Activated CD8-positive, alpha-beta T cell treated with anti-CD3 and anti-CD28 coated beads, Interleukin-2, amount 10 ng/mL, durations not matched to agents 7 days and 5 days (primary cell): ENCODE measurements at places on chromosomes 5 and 9. TPM values are rescaled to one million over a fixed set of nuclear protein-coding genes. Genes with fewer than 3 reads are reported as not detected.

- H3K4me1 ChIP-seq: peaks cover 20% of the 10 kb centered on the region
- H3K27ac ChIP-seq: no peak overlapping the region
- H3K36me3 ChIP-seq: no peaks in the 10 kb centered on the region
- DNase-seq: no peak
- H3K4me3 ChIP-seq: no peak overlapping the region
- peaks cover 19% of the 10 kb centered on the region for H3K27me3 ChIP-seq
Measured at GRCh38 chr5:140172483-140172882, 2.5 kb upstream of the CYSTM1 start.

DNA sequence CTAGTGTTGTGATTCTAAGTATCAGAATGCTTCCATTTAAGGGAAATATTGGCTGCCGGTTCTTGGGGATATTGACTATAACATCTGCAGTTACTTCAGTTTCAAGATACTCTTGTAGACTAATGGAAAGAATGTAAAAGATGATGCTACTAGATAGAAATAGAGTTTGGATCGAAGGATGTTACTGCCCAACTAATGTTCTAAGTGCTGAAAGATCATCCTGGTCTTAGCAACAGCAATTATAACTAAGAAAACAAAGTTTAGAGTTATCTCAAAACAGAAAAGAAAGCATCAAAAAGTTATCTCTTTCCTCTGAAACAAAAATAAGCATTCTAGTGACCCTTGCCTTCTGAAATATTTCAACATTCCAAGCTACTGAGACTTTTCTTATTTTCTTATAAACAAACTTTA is 49.9 kb downstream of the ITGA1 start:
- H3K4me3 ChIP-seq: no peak overlapping the region
- no peak overlapping the region for H3K27ac ChIP-seq
- H3K4me1 ChIP-seq: no peaks in the 10 kb centered on the region
- DNase-seq: no peak

- H3K4me1 ChIP-seq: no peaks in the 10 kb centered on the region
- H3K27ac ChIP-seq: peak overlapping the region; percentile 52
- H3K4me3 ChIP-seq: no peak overlapping the region
- H3K36me3 ChIP-seq: no peaks in the 10 kb centered on the region
Measured at GRCh38 chr9:128150594-128151308, 1.5 kb downstream of the LCN2 start.

GRCh38 chr5:154683101-154683880 is 71.9 kb upstream of the LARP1 start:
- H3K27ac ChIP-seq: no peak overlapping the region
- no peak for DNase-seq
- peaks cover 5% of the 10 kb centered on the region for H3K4me1 ChIP-seq
- peak overlapping the region; percentile 53 for H3K4me3 ChIP-seq
- peaks cover 19% of the 10 kb centered on the region for H3K27me3 ChIP-seq
- no peaks in the 10 kb centered on the region for H3K36me3 ChIP-seq

DNA sequence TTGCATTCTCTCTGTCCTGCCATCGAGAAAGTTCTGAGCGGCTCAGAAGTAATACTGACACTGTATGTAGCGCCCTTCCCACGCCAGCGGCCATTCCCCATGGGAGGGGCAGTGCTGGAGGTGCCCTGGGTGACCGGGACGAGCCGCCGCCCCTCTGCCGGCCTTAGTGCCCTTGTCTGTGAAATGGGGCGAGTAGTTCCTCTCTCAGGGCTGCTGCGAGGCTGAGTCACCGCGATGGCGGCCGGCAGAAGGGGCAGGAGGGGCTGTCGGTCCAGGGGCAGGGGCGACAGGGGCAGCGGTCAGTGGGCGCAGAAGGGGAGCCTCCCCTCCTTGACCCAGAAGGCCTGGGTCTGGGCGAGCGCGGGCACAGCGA is 148.9 kb downstream of the GAPVD1 start:
- H3K27me3 ChIP-seq: peaks cover 14% of the 10 kb centered on the region
- DNase-seq: no peak
- no peak overlapping the region for H3K27ac ChIP-seq

DNA sequence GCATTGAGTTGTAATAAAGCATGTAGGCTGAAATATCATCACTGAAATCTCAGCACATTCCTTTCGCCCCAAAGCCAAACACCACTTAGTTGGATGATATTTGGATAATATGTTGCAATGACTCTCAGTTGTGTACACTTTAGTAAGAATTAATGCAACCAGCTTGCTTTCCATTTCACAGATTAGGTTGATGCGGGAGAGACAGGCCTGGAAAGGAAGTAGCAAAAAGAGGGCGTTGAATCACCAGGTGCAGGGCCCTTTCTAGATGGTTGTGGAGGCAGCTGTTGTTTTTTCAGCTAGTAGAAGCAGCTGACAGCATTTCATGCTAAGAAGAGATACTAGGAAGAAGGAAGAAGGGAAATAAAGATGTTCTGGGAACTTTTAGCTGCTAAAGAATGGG is 30.9 kb downstream of the DMRT3 start:
- H3K27ac ChIP-seq: no peak overlapping the region
- no peak for DNase-seq
- H3K36me3 ChIP-seq: no peaks in the 10 kb centered on the region
- peaks cover 14% of the 10 kb centered on the region for H3K4me1 ChIP-seq
- H3K4me3 ChIP-seq: no peak overlapping the region

DNA sequence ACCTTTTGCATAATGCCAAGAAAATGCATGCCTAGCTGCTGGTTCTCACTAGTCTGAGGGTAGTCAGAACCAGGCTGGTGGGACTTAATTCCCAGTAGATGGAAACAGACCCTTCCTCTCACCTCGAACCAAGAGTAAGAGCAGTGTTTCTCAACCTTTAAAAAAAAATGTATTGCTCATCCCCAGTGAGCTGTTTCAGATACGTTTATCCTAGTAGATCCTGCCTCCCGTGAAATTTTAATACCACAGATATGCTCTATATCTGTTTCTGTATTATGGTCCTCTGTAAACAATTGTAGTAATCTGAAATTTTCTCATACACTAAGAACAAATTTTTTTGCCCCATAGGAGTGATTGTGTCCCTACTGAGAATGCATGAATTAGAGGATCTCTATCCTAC is 86.2 kb downstream of the TEK start:
- no peaks in the 10 kb centered on the region for H3K36me3 ChIP-seq
- H3K27ac ChIP-seq: no peak overlapping the region
- peaks cover 4% of the 10 kb centered on the region for H3K27me3 ChIP-seq
- no peak for DNase-seq
- H3K4me1 ChIP-seq: no peaks in the 10 kb centered on the region
- H3K4me3 ChIP-seq: no peak overlapping the region

DNA sequence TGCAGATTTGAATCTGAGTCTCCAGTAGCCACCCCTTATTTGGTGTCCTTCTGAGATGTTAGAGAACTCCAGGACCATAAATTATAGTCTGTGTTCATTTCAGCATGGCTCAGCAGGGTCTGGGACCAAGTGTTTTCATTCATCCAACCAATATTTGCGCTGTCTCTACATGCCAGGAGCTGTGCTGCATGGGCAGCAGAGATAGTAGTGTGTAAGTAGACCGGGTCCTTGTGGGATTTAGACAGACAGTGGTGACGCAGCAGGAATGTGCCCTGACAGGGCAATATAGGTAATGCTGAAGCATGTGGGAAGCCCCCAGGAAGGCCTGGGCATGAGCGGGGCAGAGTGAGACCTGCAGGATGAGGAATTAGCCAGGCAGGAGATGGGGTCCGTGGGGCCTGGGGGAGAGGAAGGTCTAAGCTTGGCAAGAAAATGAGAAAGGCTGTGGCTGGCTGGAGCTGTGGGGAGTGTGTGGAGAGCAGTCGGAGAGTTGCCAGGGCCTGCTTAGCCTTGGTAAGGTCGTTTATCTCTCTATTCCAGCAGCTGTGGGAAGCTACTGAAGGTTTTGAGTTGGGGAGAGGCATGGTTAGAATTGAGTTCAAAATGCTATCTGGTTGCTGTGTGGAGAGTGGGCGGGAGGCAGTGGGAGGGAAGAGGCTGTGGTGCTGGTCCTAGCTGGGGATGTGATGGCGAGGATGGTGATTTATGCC is 16.8 kb downstream of the STXBP1 start:
- H3K27me3 ChIP-seq: peaks cover 7% of the 10 kb centered on the region
- DNase-seq: no peak
- H3K27ac ChIP-seq: no peak overlapping the region
- H3K4me1 ChIP-seq: peaks cover 4% of the 10 kb centered on the region

DNA sequence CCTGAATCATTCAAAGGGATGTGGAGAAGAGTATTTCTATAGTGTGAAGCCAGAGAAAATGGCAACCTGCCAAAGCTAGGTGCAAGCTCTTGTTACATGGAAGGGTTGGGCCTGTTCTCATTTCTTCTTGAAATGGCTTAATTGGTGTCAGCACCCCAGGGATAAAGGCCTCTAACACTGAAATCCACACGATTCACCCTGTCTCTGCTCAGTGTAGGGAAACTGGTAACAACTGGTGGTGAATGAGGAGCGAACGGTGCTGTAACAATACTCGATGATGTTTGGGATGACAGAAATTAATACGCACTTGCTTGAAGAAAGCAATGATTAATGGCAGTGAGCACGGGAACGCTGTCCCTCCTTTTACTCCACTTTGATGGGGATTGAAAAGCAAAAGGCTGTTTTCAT is 16.2 kb downstream of the PBX3 start:
- H3K4me3 ChIP-seq: no peak overlapping the region
- no peaks in the 10 kb centered on the region for H3K36me3 ChIP-seq
- H3K4me1 ChIP-seq: peaks cover 15% of the 10 kb centered on the region
- H3K27me3 ChIP-seq: no peaks in the 10 kb centered on the region

GRCh38 chr9:105355781-105356180 is 92.1 kb upstream of the FSD1L start:
- peaks cover 20% of the 10 kb centered on the region for H3K4me1 ChIP-seq
- H3K27me3 ChIP-seq: peaks cover 7% of the 10 kb centered on the region
- H3K27ac ChIP-seq: no peak overlapping the region
- peak; percentile 25 for DNase-seq
- H3K4me3 ChIP-seq: no peak overlapping the region
- peaks cover 5% of the 10 kb centered on the region for H3K36me3 ChIP-seq

DNA sequence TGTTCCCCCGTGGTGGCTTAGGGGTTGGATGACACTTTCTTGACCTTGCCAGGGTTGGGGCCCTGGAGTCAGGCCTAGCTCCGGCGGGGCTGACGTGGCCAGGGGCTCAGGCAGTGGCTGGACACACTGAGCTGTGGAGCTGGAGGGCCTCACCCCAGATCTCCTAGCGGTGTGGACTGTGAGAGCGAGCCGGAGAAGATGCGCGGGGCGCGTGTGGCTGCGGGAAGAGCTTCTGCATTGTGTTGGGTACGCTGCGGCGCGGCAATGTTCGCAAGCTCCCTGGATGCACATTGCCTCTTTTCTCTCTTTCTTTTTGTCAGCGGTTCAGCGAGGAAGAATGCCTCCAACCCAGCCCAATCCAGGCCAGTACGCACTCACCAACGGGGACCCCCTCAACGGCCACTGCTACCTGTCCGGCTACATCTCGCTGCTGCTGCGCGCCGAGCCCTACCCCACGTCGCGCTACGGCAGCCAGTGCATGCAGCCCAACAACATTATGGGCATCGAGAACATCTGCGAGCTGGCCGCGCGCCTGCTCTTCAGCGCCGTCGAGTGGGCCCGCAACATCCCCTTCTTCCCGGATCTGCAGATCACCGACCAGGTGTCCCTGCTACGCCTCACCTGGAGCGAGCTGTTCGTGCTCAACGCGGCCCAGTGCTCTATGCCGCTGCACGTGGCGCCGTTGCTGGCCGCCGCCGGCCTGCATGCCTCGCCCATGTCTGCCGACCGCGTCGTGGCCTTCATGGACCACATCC is 4.8 kb downstream of the NR2F1 start:
- no peak for DNase-seq
- H3K4me1 ChIP-seq: peaks cover 21% of the 10 kb centered on the region
- peaks cover 13% of the 10 kb centered on the region for H3K36me3 ChIP-seq
- H3K27me3 ChIP-seq: peaks cover 67% of the 10 kb centered on the region
- H3K4me3 ChIP-seq: peak overlapping the region; percentile 38

GRCh38 chr5:36443941-36444340 is 142.2 kb upstream of the RANBP3L start:
- peaks cover 3% of the 10 kb centered on the region for H3K27me3 ChIP-seq
- no peak for DNase-seq
- H3K27ac ChIP-seq: no peak overlapping the region

DNA sequence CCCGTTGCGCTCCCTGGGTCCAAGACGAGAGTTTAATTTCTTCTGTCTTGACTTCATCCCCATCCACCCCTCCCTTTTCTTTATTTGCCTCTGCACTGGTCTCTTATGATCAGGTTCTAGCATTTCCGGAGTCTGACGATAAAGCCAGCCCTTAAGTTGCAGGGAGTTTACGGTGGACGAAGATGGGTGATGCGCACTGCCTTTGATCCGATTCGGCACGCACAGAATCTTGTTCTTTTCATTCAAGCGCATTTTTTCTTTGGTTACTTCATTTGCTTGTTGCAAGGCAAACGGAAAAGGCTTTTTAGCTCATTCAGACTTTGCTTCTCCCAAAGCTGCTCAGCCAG is 488 bp upstream of the MCTP1 start:
- peak overlapping the region; percentile 44 for H3K4me3 ChIP-seq
- peaks cover 12% of the 10 kb centered on the region for H3K4me1 ChIP-seq
- H3K27me3 ChIP-seq: peaks cover 48% of the 10 kb centered on the region
- H3K27ac ChIP-seq: no peak overlapping the region
- no peak for DNase-seq

- H3K27ac ChIP-seq: no peak overlapping the region
- H3K4me3 ChIP-seq: no peak overlapping the region
- H3K4me1 ChIP-seq: peaks cover 7% of the 10 kb centered on the region
- H3K27me3 ChIP-seq: peaks cover 84% of the 10 kb centered on the region
Measured at GRCh38 chr5:135490245-135491037, 38.3 kb upstream of the TIFAB start.

- H3K36me3 ChIP-seq: no peaks in the 10 kb centered on the region
- no peak overlapping the region for H3K27ac ChIP-seq
- peaks cover 28% of the 10 kb centered on the region for H3K27me3 ChIP-seq
- no peak overlapping the region for H3K4me3 ChIP-seq
Measured at GRCh38 chr9:90855208-90855902, 53.7 kb downstream of the SYK start.

GRCh38 chr9:82783045-82783444 is 279.9 kb downstream of the RASEF start:
- no peaks in the 10 kb centered on the region for H3K36me3 ChIP-seq
- no peak overlapping the region for H3K4me3 ChIP-seq
- no peaks in the 10 kb centered on the region for H3K27me3 ChIP-seq
- H3K4me1 ChIP-seq: no peaks in the 10 kb centered on the region
- no peak for DNase-seq
- no peak overlapping the region for H3K27ac ChIP-seq

DNA sequence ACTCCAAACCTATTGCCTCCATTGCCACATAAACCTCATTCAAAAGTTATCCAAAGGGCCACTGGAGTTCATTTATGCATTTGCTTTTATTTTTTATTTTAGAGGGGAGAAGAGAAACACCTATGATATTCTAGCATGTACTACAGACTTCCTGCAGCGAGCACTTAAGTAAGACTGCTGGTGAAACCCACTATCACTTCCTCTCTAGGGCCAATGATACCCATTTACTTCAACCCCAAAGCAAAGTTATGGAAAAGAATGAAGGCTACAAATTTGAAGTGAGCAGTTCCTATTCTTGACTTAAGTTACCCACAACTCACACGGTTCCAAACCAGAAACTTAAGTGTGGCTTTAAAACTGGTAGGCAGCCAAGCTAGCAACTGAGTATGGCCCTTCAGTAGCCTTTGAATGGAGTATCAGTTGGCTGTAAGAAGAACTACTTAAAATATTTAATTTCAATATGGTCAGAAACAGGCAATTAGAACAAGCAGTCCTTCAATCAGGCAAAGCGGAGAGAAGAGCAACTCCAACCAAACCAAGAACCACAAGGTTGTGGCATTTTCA is 94.1 kb downstream of the GPR21 start:
- no peak for DNase-seq
- no peak overlapping the region for H3K27ac ChIP-seq
- no peak overlapping the region for H3K4me3 ChIP-seq

Gene LAMC3
- not detected for total RNA-seq

Gene GHR
- not detected for total RNA-seq

Gene HACD4
- total RNA-seq: 13.9 TPM

Gene NSD1
- total RNA-seq: 98.4 TPM

Gene MEGF9
- total RNA-seq: 6.3 TPM

Gene PLPP7
- total RNA-seq: not detected

Gene TERT
- total RNA-seq: 0.29 TPM
